Kidney capillary endothelial cell (primary cell): ENCODE measurements at places on chromosomes 7 and 10.

DNA sequence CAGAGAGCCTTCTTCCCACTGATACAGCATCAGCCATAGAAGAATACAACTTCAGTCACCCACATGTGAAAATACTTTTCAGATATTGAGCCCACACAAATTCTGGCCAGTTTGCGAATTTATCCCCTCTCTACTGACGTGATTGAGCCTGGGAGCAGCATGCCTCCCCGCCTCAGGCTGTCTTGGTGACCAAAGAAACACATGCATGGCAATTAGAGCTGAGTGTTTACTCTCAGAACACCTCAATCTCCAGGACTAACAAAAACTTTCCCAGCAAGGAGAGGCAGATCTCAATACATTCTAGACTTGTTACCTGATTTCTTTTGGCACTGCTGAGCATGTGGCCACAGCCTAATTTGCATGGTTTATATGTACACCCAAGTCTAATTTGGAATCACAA, 122.5 kb downstream of the TMEM26 start:
- no peak for DNase-seq

DNA sequence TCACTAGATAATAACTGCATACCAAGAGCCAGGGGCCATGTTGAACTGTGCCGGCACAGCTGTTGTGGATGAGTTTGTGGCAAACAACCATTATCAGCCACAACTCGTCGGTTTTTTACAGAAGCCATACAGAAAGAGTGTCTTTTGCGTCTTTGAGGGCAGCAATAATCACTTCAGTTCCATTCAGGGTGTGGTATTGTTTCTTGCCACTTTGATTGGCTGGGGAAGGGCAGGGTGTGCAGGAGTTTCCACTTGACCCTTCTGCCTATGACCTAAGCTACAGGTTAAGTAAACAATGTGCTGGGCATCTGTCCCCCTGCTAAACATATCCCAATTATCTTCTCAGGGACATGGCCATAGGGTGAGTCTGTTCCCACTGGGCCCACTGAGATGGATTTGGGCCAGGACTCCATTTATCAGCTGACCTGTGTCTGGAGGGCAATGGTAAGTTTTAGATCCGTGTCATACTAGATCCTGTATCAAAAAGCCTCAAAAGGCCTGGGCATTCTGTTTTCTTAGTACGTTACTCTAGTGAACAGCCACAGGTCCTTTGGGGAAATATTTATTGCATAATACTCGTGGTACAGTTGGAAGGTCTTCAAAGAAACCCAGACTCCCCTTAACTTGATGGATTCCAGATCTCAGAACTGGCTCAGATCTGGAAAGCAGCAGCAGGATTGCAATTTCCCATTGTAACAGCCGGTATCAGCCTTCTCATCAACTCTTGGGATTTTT, 15.9 kb downstream of the ZNF3 start:
- DNase-seq, result no peak

DNA sequence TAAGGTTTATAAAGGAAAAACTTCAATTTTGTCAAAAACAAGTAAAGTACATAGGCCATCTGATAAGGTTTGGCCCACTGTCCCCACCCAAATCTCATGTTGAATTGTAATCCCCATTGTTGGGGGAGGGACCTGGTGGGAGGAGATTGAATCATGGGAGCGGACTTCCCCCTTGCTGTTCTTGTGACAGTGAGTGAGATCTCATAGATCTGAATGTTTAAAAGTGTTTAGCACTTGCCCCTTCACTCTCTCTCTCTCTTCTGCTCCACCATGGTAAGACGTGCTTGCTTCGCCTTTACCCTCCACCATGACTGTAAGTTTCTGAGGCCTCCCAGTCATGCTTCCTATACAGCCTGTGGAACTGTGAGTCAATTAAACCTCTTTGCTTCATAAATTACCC, 18.2 kb downstream of the MRPL32 start:
- no peak for DNase-seq

- no peak for DNase-seq
Measured at GRCh38 chr7:155682484-155682883, 38.0 kb downstream of the RBM33 start.
